ENCODE measurements at places on chromosomes 1 and 21.

DNA sequence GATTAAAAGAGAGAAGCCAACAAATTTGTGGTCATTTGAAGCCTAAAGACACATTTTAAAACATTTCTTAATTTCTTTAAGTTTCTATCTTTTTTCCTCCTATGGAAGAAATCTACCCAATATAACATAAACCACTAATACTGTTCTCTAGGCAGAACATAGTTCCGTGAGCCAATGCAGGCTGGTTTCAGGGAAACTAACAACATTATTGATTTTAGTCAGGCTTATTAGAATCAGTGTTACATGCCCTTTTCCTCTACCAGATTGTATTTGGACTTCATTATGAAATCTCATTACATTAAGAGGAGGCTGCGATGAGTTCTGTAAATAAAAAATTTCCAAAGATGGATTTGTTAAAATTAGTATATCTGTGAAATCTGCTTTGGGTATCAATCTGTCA, 249.9 kb downstream of the PTBP2 start:
- DNase-seq, result no peak

GRCh38 chr21:36910581-36911307, 55.7 kb downstream of the HLCS start:
- DNase-seq, result no peak

DNA sequence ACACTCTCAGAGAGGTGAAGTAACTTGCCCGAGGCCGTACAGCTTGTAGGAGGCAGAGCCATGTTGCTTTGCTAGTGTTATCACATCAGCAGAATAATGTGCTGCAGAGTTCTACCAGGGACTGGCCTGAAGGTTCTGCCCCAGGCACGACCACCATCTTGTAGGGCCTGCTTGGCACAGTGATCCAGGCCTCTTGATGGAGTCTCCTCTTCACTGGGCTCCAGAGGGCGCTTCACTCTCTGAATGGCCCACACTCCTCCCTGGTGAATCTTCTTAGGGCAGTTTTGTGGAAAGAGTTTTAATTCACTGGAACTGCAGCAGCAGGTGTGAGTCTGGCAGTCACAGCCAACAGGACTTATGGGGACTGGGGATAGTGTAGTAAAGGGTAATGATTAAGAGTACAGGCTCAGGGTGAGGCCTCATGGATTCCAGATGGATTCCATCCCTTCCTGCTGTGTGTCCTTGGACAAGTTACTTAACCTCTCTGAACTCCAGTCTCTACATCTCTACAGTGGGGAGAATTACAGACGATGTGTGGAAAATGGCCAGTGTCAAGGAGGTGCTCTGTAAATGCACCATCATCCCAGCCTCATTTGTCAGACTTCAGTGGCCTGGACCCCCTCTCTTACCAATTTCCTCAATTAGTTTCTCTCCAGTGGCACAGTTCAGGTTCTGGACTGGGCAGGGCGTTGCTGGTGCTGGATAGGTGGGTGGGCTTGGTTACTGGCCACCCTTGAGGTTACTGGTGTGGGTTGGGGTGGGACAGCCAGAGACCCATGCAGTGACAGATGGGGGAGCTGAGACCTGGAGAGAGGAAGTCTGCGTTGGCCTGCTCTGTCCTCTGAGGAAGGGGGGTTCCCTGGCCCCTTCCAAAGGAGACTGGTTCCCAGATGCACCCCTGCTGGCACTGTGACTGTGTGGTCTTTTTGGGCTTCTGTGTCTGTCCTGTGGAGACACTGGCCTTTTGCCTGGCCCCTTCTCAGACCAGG, 45.9 kb upstream of the CSF3R start:
- no peak for DNase-seq

GRCh38 chr1:235628316-235629005, 21.1 kb downstream of the GNG4 start:
- DNase-seq, result no peak

DNA sequence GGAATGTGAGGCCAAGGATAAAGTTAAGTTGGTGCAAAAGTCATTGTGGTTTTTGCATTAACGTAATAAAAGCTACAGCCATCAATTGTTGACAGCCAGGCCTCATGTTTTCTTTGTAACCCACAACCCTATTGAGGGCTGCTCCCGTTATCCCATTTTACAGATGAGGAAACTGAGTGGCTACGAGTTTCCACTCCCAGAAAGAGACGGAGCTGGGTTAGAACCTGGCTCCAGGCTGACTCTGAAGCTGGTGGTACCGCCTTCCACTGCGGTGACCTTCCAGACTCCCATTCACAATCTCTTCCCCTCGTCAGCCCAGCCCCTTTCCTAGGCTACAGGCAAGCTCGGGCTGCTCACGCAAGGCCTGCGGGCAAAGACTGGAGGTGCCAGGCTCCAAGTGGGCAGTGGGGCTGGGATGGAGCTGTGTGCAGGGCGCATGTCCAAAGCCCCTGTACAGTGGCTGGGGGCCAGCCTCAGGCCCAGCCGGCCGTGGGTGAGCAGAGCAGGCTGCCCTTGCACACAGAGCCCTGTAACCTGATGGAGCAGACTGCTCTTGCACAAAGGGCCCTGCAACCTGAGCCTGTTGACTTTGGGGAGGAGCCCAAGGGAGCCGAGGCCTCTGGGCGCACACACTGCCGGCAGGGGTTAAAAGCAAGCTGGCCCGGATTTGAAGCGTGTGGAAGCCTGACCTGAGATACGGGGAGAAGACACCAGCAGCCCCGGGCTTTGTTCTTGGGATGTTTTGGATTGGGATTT, 97.4 kb upstream of the TMPRSS2 start:
- DNase-seq, result no peak
